ENCODE measurements at places on chromosomes 5 and 9. TPM values are rescaled to one million over a fixed set of nuclear protein-coding genes. Genes with fewer than 3 reads are reported as not detected.

PLAC8L1 gene
- total RNA-seq = not detected

LCP2 gene
- 9.4 TPM for total RNA-seq

LECT2 gene
- not detected for total RNA-seq

FAM221B gene
- not detected for total RNA-seq

FBP2 gene
- not detected for total RNA-seq

PCDHA9 gene
- total RNA-seq = 0.13 TPM

PCDHA3 gene
- not detected for total RNA-seq

ADAMTS6 gene
- total RNA-seq = 20.6 TPM

OR1J2 gene
- not detected for total RNA-seq

TERT gene
- not detected for total RNA-seq

OSTF1 gene
- 119 TPM for total RNA-seq

TRIO gene
- 132 TPM for total RNA-seq

IL4 gene
- not detected for total RNA-seq

PAPPA gene
- 0.25 TPM for total RNA-seq

ROR2 gene
- total RNA-seq = not detected

NAIP gene
- total RNA-seq = 0.13 TPM

SLC2A6 gene
- total RNA-seq = 57.0 TPM

GHR gene
- 1.5 TPM for total RNA-seq

PRDM9 gene
- not detected for total RNA-seq

MRNIP gene
- total RNA-seq = 6.8 TPM

ZNF366 gene
- total RNA-seq = 16.4 TPM

NR5A1 gene
- not detected for total RNA-seq

ORM1 gene
- total RNA-seq = not detected

DDX4 gene
- total RNA-seq = not detected

UBAC1 gene
- 51.9 TPM for total RNA-seq

HACD4 gene
- 6.1 TPM for total RNA-seq

NFX1 gene
- 14.4 TPM for total RNA-seq

PCDHB16 gene
- 0.25 TPM for total RNA-seq

FGF18 gene
- total RNA-seq = not detected

SPAG8 gene
- not detected for total RNA-seq

CDC26 gene
- total RNA-seq = 40.4 TPM

SLC28A3 gene
- 0.05 TPM for total RNA-seq

FOXD4 gene
- not detected for total RNA-seq

LRSAM1 gene
- 19.0 TPM for total RNA-seq

CD274 gene
- total RNA-seq = 20.8 TPM

LVRN gene
- not detected for total RNA-seq
